ENCODE measurements at places on chromosomes 7 and 10.

DNA sequence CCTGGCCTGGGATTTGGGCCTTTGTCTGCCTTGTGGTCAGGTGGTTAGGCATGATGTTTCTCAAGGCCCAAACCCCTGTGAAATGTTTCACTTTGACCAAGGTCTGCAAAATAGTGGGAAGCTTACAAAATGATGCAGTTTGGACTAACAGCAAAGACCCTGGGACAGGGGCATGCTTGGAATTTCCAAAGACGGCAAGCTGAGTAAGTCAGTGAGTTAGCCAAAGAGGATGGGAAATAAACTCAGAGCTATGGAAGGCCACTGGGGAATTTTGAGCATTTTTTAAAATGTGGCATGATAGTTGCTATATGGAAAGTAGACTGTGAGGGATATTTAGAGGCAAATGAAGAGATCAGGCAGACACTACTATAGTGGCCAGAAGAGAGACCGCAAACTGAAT is 31.6 kb upstream of the PPP1R3C start:
- no peak for DNase-seq

DNA sequence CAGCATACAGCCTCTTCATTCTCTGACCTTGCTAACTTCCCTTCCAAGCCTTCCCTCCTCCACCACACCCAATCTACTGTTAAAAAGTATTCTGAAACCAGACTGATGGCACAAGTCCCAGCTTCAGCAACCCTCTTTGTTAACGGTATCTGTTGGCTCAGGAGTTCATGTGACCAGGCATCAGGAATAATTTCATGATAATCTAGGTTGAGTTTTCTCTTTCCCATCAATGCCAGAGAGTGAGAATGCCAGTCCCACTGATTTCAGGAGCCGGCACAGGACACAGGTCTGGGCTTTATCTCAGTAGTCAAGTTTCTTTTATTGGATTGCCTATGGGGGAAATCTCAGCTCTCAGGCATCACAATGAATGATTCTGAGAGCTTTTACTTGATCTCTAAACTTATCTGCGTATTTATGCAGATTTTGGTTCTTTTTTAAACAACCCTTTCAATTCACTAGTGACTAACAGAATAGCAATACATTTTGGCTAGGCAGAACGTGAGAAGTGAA is 231.0 kb upstream of the LYZL1 start:
- DNase-seq, result no peak

- DNase-seq, result no peak
Measured at GRCh38 chr7:47949703-47950102, 1.4 kb upstream of the PKD1L1 start.

GRCh38 chr7:15166620-15167019 is 264.1 kb upstream of the DGKB start:
- DNase-seq, result no peak

GRCh38 chr10:72243822-72244437 is 27.9 kb upstream of the ASCC1 start:
- no peak for DNase-seq

DNA sequence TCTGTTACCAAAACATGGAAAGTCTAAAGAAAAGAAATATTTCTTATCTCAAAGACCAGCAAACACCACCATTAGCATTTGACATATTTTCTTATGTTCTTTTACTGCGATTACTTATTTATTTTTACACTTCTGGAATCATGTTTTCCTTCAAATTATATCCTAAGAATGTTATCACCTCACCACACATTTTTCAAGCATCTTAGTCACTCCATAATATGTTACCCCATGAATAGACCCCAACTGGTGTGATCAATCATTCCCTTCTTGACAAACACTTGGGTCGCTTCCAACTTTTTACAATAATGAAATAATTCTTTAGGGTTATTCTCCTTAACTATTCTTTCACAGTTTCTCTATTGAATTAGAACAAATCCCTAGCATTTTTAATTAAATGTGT is 67.4 kb downstream of the AMPH start:
- no peak for DNase-seq

GRCh38 chr10:84101042-84101441 is 38.3 kb upstream of the GHITM start:
- DNase-seq, result no peak

GRCh38 chr10:89327803-89328441 is at the start of gene IFIT3:
IFIT3 (plus strand) TSS chr10:89327997; CDS start chr10:89328074, 77 bp downstream.
- DNase-seq, result no peak

DNA sequence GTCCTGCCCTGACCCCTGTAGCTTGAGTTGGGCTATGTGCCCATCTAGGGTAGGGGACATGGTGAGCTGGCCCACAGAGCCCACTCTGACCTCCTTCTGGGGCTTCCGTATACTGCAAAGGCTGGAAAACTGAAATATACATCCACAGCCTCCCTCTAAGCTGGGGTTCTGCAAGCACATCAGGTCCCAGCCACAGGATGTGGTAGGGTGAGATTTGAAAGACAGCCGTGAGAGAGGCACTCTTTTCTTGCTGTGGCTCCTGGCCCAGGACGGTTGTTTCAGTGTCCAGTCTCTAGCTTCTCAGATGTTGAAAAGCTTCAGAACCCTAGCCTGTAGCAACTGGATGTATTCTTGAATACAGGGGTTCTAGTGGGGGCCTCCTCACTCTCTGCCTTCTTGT is 60.1 kb upstream of the ADRB1 start:
- no peak for DNase-seq

GRCh38 chr10:126223512-126224067 is 164.7 kb downstream of the ADAM12 start:
- no peak for DNase-seq

DNA sequence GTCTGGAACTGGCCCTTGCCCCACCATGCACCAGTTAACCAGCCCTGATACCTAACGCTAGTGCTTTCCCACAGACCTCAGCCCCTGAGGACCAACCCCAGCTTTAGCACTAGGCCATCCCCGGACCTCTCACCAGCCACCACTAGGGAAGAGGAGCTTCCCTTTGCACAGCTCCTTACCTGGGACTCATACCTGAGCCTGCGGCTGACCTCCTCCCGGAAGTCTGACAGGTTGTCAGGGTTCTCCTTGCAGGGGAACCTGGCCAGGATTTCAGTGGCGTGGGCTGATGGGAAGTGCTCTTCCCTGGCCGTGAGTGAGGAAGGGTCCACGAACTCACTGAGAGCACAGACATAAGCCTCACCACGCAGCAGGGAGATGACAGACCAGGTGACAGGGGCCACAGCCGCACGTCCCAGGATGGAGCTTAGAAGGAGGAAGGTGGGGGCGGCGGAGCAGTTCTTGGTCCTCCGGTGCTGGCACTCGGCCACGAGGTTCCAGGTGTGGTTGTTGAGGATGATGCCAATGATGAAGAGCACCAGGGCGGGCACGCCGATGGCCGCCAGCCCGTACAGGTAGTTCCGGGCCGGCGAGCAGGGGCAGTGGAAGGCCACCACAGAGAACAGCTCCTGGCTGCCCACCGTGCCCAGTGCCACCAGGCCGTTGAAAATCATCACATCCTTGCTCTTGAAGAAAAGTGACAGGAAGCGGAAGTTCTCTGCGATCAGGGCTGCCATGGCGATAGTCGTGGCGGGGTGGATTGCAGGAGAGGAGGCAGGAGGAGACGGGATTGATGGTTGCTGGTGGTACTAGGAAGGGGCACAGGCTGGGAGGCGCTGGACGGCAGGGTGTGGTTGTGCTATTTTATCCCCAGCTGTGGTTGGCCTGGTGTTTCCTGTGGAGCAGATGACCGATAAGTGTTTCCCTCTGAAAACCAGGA is 2.7 kb downstream of the CALHM2 start:
- no peak for DNase-seq

DNA sequence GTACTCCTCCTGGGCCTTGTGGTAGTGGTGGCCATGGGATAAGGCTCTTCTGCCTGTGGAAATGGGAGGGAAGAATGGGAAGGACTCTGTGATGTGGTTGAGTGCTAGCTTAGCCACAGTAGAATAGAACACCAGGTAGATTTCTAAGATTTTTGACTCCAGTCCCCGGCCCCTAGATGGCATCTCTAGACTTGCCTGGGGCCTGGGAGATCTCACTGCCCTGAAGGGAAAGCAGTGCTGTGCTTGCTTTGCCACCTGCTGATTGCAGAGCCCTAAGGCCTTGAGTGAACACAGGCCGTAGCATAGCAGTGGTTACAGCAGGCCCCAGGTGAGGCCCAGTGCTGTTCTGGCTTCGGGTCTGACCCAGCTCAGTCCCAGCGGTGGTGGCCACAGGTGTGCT is 252.0 kb downstream of the TCF7L2 start:
- no peak for DNase-seq

DNA sequence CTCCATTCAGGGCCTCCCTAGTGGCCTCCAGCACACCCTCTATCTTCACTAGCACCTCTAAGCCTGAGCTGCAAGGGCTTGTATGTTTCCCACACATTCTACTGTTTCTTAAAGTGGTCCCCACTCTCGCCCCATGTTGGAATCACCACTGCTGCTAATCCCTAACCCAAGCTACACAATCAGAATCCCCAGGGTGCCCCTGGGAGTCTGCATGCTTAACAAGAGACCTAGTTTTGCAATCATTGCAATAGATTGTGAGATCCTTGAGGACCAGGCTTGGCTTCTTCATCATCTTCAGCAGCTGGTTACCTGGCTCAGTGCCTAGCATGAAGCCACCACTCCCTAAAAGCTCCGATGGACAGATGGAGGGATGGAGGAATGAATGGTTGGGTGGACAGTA is 113.9 kb downstream of the MYOF start:
- no peak for DNase-seq

DNA sequence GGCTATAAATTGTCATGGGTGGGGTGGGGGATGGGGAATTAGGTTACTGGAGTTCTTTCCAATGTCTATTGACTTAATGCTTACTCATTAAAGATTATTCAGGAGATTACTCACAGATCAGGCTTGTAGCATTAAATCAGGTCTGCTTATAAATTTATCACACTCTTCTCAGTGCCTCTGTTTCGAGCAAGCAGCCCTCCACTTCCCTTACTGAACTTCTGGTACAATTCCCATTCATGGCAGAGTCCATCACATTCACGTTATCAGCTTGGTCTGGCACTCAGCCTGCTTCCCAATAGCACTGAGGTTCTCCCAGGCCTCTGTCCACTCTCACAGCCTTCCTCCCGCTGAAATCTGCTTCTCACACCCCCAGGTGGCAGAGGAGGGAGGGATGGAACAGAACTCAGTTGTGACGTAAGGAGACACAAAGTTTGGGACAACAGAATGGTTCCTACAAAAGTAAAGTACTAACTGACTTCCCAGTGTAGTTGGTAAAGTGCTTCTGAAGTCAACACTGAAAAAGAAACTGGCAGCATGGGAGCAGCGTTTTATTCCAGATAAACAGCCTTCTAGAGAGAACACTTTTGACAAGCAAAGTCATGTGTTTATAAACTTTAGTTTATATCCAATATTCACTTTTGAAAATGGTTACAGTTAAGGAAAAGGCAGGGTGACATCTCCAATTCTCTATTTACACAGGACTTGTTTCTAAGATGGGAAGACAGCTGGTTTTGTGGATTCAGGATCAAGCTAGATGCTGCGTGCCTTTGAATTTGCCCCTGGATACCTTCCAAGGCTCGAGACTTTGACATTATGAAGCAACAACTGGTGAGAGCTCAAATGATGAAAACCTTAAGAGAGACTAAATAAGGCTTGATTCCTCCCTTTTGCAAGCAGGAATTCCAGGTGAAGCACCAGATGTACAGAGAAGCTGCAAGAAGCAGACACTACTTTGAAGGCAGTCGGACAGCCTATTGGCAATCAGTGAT is 81.4 kb downstream of the ATXN7L1 start:
- no peak for DNase-seq

Measured in glutamatergic neuron (in vitro differentiated cells).